PC-9 (cell line): ENCODE measurements at places on chromosomes 13 and 19. TPM values are rescaled to one million over a fixed set of nuclear protein-coding genes. Genes with fewer than 3 reads are reported as not detected.

GRCh38 chr13:23923031-23923430 lies 25.7 kb upstream of the C1QTNF9B start:
- DNase-seq, result no peak
- H3K27ac ChIP-seq, result no peak overlapping the region
- no peak overlapping the region for H3K4me3 ChIP-seq
- peaks cover 4% of the 10 kb centered on the region; the same call in 1 of the 2 replicates for H3K27me3 ChIP-seq
- H3K36me3 ChIP-seq, result no peaks in the 10 kb centered on the region
- no peaks in the 10 kb centered on the region for H3K4me1 ChIP-seq

GRCh38 chr13:85549819-85550218 lies 249.4 kb downstream of the SLITRK6 start:
- no peak overlapping the region for H3K27ac ChIP-seq
- no peaks in the 10 kb centered on the region for H3K4me1 ChIP-seq
- H3K4me3 ChIP-seq, result no peak overlapping the region
- DNase-seq, result no peak
- no peaks in the 10 kb centered on the region for H3K27me3 ChIP-seq

DNA sequence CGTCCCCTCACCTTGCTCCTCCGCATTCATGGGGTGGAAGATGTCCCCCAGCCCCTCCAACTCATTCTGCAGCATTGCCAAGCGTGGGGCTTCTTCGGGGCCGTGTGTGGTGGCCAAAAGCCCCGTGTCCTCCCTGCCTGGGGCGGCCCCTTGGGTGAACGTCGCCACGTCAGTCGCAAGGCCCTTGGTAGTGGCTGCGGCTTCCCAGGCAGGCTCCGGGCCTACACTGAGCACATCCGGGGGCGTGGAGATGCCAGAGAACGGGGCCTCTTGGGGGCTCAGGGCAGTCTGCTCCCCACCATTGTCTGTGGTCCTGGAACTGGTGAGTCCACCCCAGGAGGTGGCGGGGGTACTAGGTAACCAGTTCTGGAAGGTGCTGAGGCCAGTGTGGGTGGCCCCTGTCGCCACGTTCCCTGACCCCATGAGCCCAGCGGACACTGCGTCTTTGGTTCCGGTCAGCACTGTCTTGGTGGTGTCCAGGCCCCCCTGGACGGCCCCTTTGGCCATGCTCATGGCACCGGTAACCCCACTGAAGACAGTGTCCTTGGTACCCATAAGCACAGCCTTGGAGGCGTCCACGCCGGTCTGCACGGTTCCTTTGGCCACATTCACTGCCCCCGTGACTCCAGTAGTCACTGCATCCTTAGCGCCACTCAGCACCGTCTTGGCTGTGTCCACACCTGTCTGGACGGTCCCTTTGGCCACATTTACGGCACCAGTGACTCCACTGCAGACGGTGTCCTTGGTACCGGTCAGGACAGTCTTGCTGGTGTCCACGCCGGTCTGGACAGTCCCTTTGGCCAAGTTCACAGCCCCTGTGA lies 7.6 kb downstream of the PLIN4 start:
- no peaks in the 10 kb centered on the region for H3K36me3 ChIP-seq
- no peaks in the 10 kb centered on the region for H3K4me1 ChIP-seq
- H3K27ac ChIP-seq, result no peak overlapping the region
- H3K27me3 ChIP-seq, result no peaks in the 10 kb centered on the region
- DNase-seq, result no peak
- H3K4me3 ChIP-seq, result no peak overlapping the region

GRCh38 chr13:33606692-33607091 lies 211.3 kb upstream of the RFC3 start:
- H3K27ac ChIP-seq, result no peak overlapping the region
- DNase-seq, result no peak
- H3K36me3 ChIP-seq, result no peaks in the 10 kb centered on the region
- no peak overlapping the region for H3K4me3 ChIP-seq
- no peaks in the 10 kb centered on the region for H3K27me3 ChIP-seq

Gene ZNF681
- total RNA-seq, result 1.9 and 2.4 TPM in 2 replicates

Gene CYP4F2
- 0.31 and 1.1 TPM in 2 replicates for total RNA-seq
